ENCODE measurements at places on chromosomes 7 and 10. TPM values are rescaled to one million over a fixed set of nuclear protein-coding genes. Genes with fewer than 3 reads are reported as not detected.

GRCh38 chr10:47370878-47371277 lies 13.2 kb downstream of the ZNF488 start:
- no peaks in the 10 kb centered on the region for H3K36me3 ChIP-seq
- no peaks in the 10 kb centered on the region for H3K27me3 ChIP-seq
- no peak for DNase-seq
- H3K27ac ChIP-seq: no peak overlapping the region
- no peak overlapping the region for H3K4me3 ChIP-seq

DNA sequence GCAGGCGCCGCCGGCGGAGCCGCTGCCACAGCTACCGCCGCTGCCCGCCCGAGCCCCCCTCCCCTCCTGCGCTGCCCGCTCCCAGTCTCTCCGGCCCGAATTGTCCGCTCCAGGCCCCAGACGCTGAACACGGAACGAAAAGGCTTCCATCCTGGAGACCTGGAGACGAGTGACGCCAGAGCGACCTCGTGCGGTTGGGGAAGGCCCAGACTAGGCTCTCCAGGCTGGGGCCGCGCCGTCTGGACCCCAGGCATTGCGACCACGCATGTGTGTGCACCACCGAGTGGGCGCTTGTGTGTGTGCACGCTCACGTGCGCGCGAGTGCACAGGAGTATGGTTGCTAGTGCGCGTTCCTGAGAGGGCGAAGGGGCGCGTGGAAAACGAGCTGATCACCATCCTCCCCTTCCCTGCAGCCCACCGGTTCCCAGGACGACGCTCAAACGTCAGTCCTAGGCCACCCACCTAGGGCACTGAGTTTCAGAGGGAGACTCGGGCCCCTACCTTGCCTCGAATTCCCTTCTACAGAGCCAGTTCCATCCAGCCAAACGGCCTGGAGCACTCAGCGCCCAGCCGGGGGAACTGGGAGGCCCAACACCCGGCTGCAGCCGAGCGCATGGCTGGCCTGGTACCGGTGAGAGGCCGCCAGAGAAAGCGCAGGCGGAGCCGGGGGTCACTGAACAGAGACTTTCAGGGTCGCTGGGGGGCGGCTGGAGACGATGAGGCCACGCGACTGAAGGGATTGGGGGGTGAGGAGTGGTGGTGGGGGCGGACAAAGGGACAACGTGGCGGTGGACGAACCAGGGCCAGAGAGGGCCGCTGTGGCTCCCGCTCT lies 11.6 kb downstream of the LBX1 start:
- H3K27ac ChIP-seq: no peak overlapping the region
- no peaks in the 10 kb centered on the region for H3K36me3 ChIP-seq
- H3K4me3 ChIP-seq: peak overlapping the region; percentile 25
- DNase-seq: peak; percentile 96

GRCh38 chr10:66021423-66021822 lies 904.4 kb upstream of the LRRTM3 start:
- no peak overlapping the region for H3K27ac ChIP-seq
- no peaks in the 10 kb centered on the region for H3K36me3 ChIP-seq
- no peak for DNase-seq
- H3K4me3 ChIP-seq: no peak overlapping the region

DNA sequence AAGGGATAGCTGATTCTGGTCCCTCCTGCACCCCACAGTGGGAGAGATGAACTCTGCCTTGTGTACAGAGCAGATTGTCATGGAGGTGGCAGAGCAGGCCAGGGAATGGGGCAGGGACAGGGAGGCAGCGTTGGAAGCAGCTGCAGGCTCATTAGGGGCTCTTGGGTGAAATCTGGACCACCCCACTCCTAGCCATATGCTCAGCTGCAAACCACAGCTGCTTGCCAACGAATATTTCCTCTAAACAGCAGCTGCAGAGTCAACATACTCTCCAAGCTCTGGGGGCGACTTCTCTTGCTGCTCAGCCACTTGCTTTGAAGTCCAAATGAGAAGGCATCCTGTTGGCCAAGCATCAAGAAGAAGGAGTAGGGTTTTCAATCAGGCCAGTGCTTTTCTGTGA lies 302.3 kb upstream of the AUTS2 start:
- DNase-seq: no peak
- H3K27ac ChIP-seq: no peak overlapping the region
- no peaks in the 10 kb centered on the region for H3K4me1 ChIP-seq
- H3K36me3 ChIP-seq: no peaks in the 10 kb centered on the region

- no peaks in the 10 kb centered on the region for H3K27me3 ChIP-seq
- H3K27ac ChIP-seq: no peak overlapping the region
- H3K36me3 ChIP-seq: no peaks in the 10 kb centered on the region
- H3K4me1 ChIP-seq: peaks cover 9% of the 10 kb centered on the region
- no peak for DNase-seq
Observed at GRCh38 chr10:48234787-48235186, 39.7 kb downstream of the FRMPD2 start.

- no peaks in the 10 kb centered on the region for H3K36me3 ChIP-seq
- H3K27me3 ChIP-seq: no peaks in the 10 kb centered on the region
- no peak overlapping the region for H3K27ac ChIP-seq
- DNase-seq: no peak
- H3K4me3 ChIP-seq: no peak overlapping the region
- no peaks in the 10 kb centered on the region for H3K4me1 ChIP-seq
Observed at GRCh38 chr10:113825791-113826190, 28.1 kb downstream of the DCLRE1A start.

DNA sequence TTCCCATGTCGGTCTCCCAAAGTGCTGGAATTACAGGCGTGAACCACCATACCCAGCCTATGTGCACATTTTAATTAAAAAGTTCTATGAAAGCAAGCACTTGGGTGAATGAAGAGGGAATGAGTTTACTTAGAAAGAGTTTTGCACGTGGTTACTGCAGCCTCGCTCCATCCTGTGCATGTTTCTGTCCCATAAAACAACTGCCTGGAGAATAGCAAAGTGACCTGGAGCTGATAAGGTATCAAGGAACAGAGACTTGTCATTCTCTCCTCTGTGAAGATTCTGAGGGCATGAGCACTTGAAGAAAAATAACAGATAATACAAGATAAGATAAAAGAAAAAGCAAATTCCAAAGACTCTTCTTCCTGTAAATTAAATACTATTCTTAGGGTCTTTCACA lies 112.2 kb upstream of the JCAD start:
- H3K4me3 ChIP-seq: no peak overlapping the region
- H3K27me3 ChIP-seq: no peaks in the 10 kb centered on the region
- H3K27ac ChIP-seq: no peak overlapping the region
- DNase-seq: no peak
- H3K36me3 ChIP-seq: no peaks in the 10 kb centered on the region

DNA sequence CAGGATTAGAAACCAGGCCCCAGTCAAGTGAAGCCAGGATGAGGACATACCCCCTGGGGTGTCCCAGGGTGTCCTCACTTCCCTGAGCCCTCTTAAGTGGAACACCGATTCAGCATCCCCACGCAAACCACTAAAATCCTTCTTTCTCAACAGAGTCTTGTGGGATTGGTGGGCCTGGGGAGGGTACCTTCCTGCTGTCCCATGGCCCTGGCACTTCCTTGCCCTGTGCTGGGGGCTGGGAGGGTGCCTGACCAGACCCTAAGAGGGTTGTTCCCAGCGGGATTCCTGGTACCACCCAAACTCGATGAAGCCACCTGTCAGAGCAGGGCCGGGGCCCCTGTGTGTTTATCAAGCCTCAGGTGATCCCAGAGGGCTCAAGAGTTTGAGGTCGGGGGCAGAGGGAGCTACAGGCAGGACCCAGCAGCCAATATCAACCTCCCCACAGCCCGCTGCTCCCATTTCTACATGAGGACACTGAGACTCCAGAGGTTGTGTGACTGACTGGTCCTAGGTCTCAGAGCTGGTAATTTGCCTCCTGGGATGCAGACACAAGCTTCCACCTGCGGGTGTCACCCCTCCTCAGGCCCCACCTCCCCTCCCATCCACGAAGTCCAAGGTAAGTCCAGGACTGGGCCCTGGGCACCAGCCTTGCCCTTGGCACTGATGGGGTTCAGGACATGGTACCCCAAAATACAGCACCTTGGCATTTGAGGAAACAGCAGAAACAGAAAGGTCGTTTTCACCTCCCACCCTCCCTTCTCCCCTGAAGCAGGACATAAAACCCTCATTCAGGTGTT lies 31.4 kb downstream of the OAT start:
- peaks cover 10% of the 10 kb centered on the region for H3K4me1 ChIP-seq
- no peak overlapping the region for H3K27ac ChIP-seq
- no peak overlapping the region for H3K4me3 ChIP-seq
- peaks cover 16% of the 10 kb centered on the region for H3K27me3 ChIP-seq
- no peak for DNase-seq

DNA sequence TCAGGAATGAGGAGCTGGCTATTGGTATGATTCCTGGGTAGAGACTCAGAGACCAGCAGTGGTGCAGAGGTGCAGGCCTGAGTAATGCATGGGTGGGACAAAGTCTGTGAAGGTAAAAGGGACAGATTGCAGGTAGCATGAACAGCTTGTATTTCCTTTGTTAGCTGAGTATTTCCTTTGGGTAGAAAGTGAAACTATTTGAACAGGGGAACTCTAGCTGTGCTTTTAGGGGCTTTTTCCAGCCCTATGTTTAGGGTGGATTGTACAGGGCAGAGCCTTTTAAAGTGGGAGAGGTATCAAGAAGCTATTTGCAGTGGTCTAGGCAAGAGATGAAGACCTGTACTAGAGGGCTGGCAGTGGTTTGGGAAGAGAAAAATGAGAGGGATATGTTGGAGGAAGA lies 739.9 kb downstream of the REEP3 start:
- H3K4me1 ChIP-seq: no peaks in the 10 kb centered on the region
- H3K27me3 ChIP-seq: no peaks in the 10 kb centered on the region
- H3K4me3 ChIP-seq: no peak overlapping the region
- DNase-seq: no peak
- no peaks in the 10 kb centered on the region for H3K36me3 ChIP-seq

DNA sequence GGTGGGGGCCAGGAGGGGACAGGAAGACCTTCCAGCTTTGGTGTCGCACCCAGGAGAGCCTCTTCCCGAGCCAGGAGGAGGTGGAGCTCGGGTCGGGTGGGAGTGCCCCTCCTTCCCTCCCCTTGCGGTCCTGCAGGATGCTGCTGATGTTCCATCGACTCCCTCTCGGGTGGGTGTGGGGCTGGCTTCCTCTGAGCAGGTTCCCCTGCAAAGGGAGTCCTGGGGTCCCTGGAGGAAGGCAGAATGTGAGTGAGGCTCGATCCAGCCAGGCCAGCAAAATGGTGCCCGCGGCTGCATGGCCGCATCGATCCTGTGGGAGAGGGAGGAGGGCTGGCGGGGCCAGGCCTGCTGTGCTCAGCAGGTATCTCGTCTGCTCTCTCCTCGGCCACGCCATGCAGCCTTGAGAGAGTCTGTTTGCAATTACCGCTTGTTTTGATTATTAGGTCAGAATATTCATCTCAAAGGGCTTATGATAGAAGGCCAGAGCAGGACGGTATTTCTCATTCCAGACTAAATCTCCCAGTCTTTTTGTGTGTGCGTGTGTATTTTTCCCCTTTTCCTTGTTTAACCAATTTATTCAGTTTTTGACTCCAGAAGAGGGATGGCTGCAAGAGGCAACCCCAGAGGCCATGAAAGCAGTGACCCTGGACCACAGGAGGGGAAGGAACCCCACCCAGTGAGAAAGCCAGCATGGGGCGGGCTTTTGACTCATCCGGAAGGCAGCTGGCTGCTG lies 137.3 kb upstream of the ZMIZ1 start:
- H3K36me3 ChIP-seq: no peaks in the 10 kb centered on the region
- H3K27ac ChIP-seq: no peak overlapping the region
- no peak overlapping the region for H3K4me3 ChIP-seq
- no peak for DNase-seq

DNA sequence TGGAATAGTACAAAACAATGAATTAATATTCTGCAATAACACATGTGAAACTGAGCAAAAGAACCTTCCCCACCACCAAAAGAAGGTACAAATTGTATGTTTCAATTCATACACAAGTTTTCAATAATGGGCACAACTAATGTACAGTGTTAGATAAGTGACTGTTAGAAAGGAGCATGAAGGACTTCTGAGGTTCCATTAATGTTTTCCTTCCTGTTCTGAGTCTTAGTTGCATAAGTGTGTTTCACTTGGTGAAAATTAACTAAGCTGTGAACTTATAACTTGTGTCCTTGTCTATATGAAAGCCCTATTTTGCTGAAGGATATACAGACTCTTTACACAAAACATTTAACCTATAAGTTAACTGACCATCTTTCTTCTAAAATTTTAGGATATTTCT lies 8.2 kb downstream of the GSAP start:
- no peak overlapping the region for H3K27ac ChIP-seq
- H3K4me1 ChIP-seq: no peaks in the 10 kb centered on the region
- no peaks in the 10 kb centered on the region for H3K36me3 ChIP-seq
- H3K4me3 ChIP-seq: no peak overlapping the region
- H3K27me3 ChIP-seq: peaks cover 2% of the 10 kb centered on the region
- DNase-seq: no peak

GRCh38 chr10:70494966-70495365 lies 16.4 kb downstream of the PALD1 start:
- no peak for DNase-seq
- no peaks in the 10 kb centered on the region for H3K27me3 ChIP-seq
- no peak overlapping the region for H3K27ac ChIP-seq
- peaks cover 30% of the 10 kb centered on the region for H3K4me1 ChIP-seq
- H3K36me3 ChIP-seq: no peaks in the 10 kb centered on the region

GRCh38 chr7:75789361-75789924 lies 17.4 kb upstream of the CCL26 start:
- H3K27ac ChIP-seq: no peak overlapping the region
- H3K27me3 ChIP-seq: no peaks in the 10 kb centered on the region
- no peak overlapping the region for H3K4me3 ChIP-seq
- peaks cover 12% of the 10 kb centered on the region for H3K4me1 ChIP-seq

DNA sequence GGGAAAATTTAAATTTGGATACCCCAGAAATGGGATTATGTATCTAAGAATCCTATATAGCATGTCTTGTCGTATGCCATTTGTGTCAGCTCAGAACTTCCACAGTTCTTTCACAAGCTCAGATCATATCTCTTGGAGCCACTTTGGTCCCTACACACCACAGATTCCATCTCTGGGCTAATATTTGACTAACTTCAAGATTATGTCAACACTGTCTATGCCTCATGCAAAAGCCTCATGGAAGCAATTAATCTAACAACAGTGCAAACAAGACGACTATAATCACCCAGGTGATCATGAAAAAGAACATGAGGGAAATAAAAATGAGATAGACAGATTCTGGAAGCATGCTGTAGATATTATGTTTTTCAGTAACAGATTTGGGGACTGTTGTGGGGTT lies 189.1 kb downstream of the LRRTM3 start:
- no peaks in the 10 kb centered on the region for H3K36me3 ChIP-seq
- H3K27me3 ChIP-seq: no peaks in the 10 kb centered on the region
- H3K4me1 ChIP-seq: no peaks in the 10 kb centered on the region
- no peak overlapping the region for H3K4me3 ChIP-seq
- no peak for DNase-seq

CALY gene
- total RNA-seq: 1.6 TPM

FKBP6 gene
- not detected for total RNA-seq

DNMBP gene
- 26.7 TPM for total RNA-seq

SKIDA1 gene
- total RNA-seq: 127 TPM

OR2A12 gene
- total RNA-seq: not detected

TMEM270 gene
- not detected for total RNA-seq
